Glutamatergic neuron (in vitro differentiated cells): ENCODE measurements at places on chromosomes 7 and 10. TPM values are rescaled to one million over a fixed set of nuclear protein-coding genes. Genes with fewer than 3 reads are reported as not detected.
A peak's percentile ranks its signal among the peaks of the same experiment; 100 is the strongest.

- peak; percentile 54 for DNase-seq
These were observed 30.9 kb downstream of the FAM20C start for GRCh38 chr7:223118-223800.

DNA sequence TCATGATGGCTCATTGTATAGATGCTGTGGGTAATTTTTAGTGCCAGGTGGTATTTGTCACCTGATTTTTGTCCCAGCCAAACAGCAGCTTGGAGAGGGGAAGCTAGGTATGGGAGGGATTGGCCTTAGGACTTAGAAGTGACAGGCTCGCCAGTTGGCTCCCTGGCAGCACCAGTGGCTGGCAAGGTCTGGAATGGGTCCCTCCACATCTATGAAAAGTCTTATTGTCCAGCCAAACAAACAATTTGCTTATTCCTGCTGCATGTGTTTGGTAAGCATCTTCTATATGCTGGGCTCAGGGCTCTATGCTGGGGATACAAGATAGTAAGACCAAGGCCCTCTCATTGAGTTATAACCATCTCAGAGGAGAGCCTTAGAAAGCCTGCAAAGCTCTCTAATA, 42.5 kb downstream of the SORCS3 start:
- DNase-seq: no peak

DNA sequence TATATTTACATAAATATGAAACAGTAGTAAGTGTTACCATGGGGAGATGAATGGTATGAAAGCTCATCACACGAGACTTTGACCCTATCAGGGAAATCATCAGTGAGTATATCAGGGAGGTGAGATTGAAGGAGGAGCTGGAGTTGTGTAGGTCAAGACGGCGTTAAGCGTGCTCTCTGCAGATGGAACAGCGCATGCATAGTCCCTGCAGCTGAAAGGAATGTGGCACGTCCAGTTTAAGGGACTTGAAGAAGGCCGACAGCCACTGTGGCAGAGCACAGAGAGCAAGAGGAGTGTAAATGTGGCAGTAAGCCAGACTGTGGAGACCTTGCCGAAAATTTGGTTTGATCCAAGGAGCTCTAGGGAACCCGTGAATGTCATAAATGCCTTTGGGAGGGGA, 38.9 kb downstream of the POU6F2 start:
- DNase-seq: no peak

DNA sequence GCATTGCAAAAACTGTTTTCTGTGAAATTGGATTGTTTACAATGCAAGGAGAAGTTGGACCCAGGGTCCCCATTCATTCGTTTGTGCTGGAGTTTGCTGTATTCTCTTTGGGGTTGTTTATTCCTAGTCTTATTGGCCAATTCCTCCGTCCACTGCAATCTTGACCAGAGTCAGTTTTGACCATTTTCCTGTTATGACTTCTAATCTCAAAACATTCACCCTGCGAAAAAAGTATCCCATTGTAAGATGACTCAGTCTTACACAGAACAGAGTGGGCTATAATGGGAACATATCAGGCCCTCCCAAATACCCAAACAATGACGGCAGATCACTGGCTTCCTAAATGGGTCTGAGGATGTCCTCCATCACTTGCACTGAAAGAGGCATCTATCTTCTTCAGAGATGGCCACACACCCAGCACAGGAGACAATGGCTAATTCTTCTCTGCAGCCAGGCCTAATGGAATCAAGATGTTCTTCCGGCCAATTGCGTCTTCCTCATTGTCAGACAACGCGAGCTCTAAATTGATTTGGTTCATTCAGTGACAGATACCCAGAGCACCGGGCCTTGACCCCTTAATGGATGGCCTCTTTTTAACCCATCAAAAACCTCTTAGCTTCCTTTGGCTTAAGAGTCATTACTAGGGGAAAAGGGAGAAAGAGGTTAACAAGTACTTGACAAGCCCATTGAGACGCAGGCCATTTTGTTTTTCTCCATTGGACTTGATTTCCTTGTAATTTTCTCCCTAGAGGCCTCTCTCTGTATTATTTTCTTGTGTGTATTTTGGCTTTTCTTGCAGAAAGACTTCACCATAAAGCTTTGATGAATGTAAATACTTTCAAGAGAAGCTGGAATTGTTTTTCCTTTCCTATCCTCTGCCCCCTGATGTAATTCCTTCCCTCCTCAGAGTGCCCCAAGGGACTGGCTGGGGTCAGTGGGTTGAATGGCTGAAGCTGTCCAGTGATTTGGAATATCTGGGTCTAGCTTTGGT, 129.6 kb downstream of the PRPF18 start:
- peak; percentile 41 for DNase-seq

Gene STAG3
- total RNA-seq: 1.1 TPM

Gene GRID2IP
- 0.66 TPM for total RNA-seq

GRCh38 chr10:78543031-78543748, 509.5 kb downstream of the RPS24 start:
- no peak for DNase-seq

DNA sequence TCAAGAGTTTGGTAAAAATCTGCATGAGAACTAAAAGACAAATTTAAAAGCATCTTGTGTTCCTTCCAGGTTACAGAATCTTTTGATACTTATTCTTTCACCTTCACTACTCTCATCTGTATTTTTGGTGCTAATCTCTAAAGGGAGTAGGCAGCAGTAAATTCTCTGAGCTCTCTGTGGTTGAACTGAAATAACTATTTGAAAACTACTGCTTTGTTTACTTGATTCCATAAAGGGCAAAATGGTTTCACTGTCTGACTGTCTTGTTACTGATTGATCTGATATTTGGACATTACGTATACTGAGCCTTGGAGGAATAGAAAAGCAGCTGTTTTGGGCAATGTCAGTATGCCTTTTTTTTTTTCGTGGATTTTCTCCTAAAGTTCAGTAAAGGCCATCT, 103.3 kb downstream of the CHRM2 start:
- no peak for DNase-seq

- no peak for DNase-seq
These were observed 73.2 kb downstream of the WNT2 start for GRCh38 chr7:117249696-117250095.

GRCh38 chr7:139588632-139589031, 65.1 kb downstream of the CLEC2L start:
- DNase-seq: no peak

DNA sequence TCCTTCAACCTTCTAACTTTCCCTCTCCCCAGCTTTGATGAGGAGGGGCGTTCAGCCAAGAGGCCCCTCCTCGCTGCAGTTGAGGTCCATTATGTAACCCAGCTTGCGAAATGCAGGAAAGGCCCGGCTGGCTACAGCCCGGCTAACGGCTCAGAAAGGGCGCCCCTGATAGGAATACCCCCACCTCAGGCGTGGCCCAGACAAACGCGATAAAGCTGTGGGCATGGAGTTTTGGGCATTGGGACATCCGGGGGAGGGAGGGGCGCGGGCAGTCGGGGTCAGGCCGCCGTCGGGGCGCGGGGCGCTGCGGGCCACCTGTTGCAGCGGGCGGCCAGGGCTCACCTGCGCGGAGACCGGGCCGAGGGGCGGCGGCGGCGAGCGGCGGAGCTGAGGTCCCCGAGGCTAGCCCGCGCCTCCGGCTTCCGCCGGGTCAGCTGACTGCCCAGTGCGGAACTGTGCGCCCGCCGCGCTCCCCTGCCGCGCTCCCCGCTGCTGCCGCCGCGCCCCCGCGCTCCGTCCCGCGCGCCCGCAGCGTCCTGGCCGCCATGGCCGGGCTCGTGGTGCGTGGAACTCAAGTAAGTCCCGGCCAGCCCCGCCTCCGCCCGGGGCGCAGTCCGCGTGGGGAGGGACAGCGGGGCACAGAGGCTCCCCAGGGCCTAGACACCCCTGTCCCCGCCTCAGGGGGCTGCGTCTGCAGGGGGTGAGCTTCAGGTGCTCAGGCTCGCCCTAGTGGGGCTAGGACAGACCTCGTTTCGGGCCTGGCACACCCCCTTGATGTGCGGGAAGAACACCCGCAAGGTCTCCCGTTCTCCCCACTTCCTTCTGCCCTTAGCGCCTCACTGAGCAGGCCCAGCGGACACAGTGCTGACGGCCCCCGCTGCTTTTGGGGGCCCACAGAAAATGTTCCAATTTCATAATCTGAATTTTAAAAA, at the start of gene LRMDA:
LRMDA (plus strand) TSS at position 445 of the 932 bp plus-strand sequence.
- DNase-seq: peak; percentile 52

DNA sequence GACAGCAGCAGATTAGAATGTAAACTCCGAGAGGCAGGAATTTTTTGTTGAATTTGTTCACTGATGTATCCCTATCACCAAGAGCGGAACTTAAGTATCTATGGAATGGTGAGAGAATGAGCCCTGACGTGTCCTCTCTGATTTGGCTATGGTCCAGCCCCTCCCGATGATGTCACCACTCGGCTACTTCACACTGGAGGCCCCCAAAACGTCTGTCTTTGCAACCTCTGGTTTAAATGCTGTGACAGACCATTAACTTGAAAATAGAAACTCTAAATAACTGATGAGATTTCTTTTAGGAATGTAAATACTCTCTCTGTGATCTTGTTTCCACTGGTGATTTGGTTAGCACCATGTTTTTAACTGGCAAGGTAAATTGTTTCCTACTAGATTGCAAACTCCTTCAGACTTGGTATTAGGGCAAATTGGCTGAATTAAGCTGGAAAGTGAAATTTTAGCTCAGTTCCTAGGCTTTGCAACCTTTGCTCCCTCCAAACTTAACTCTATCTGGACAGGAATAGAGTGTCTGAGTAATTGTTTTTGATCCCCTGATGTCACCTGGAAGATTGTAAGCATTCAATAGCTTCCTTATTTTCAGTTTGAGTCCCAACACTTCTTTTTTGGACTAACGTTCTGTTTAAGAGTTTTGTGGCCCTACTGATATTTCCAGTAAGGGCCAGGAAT, 19.1 kb downstream of the SLC16A12 start:
- no peak for DNase-seq

Gene ZNF777
- 18.0 TPM for total RNA-seq

DNA sequence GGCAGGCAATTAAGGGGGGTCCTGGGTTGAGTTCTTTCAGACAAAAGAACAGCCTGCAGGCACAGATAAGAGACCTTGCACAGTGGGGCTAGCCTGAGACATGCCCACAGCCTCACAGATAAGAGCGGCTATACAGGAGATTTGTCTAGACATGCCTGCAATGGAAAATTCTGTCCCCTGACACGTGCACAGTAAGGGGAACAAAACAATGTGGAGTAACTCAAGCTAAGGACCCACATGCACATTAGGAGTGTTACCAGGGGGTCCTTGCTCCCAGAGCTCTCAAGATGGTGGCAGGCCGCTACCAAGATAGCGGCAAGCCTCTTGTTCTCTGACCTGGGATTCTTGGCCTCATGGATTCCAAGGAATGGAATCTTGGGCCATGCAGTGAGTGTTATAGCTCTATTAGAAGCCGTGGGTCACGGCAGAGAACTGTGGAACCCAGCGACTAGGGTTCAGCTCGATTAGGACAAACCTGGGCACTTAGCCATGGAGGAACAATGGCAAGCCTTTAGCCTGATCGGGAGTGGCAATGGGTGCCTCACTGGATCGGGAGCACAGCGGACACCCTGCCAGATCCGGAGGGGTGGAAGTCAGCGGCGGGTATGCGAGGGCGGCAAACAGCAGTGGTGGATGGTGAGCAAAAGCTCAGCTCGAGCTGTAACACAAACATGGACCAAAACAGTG, 196.9 kb downstream of the CCSER2 start:
- no peak for DNase-seq

Gene NME8
- total RNA-seq: not detected

Gene H2BK1
- not detected for total RNA-seq

Gene GJD4
- not detected for total RNA-seq

DNA sequence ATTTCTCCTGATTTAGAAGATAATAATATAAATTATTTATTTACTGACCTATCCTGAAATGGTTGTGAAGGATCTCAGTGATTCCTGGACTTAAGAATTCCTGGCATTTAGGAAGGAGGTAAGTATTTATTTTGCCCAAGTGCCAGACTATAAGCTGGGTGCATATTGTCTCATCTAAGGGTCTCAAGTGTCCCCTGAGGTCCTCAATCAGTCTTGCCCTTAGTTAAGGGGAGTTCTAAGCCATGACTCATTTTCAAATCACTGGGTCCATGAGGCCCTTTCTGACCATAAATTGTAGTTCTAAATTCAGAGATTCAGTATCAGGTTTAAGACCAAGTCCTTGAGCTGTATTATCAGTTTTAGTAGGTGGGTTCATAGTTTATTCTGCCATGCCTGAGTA, 251.6 kb upstream of the MEOX2 start:
- DNase-seq: no peak

Gene LRRD1
- total RNA-seq: 0.15 TPM

DNA sequence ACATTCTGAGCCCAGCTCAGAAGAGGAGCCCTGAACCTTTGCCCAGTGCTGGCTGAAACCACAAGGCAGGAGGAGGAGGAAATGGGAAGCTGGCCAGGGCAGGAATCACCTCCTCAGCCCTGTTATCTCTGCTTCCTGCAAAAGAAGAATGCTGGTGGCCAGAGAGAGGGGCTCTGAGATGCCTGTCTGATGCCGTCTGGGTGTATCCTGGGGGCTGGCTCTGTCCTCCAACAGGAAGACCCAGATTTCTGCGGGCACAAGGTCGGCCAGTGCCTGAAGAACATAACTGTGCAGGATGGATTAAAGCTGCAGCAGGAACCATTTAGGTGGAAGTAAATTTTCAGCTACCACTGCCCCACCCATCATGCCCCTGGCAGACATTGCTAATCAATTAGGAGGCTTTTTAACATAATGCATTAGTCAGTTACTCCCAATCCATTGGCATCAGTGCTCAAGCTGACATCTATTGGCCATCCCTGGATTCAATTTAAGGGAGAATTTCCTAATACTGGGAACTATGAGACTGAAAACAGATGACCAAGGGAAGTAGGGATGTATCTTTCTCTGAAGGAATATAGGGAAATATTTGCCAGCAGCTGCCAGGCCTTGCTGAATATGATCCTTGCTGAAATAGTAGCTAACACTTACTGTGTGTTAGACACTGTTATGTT, 67.7 kb downstream of the COL13A1 start:
- DNase-seq: no peak

DNA sequence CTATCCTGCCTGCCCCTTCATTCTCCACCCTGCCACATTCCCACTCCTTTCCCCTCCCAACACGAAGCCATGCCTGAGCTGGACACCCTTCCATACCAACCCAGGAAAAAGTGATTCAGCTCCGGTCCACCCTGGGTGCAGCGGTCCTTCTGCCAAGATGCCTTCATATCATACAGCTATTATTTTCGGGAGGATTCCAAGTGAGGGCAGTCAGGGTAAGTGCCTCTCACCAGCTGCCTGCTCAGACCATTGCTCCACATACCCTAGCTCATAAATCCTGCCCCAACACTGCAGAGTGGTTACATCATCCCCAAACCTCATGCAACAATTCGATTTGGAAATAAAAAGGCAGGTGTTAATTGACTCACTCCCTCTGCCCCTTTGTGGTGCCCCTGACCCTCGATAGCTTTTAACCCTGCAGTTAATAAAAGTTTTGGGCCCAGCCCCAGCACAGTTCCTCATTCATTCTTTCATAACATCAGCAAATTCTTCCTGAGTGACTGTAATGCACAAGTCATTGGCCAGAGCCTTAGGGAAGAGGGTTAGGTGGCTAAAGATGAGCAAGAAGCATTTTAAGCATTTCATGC, 42.6 kb downstream of the ZNF503 start:
- no peak for DNase-seq

DNA sequence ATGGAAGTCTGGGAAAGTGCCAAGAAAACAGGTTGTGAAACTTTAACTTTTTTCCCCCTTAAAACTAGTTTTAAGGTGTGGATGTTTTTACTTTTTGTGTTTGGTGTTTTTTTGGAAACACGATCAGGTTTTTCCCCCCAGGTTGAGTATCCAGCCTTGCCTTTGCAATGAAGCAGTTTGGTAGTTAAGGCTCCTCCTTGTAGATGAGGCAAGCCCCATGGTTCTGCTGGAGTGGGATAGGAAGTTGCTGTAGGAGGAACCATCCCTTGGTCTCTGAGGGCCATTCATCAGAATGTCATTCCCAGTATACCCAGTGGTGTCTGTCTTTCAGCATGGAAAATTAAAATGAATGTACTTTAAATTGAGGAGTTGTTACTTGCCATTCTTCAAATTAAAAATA, 2.7 kb downstream of the CUL1 start:
- no peak for DNase-seq
